B cell (primary cell): ENCODE measurements at places on chromosomes 5 and 9. TPM values are rescaled to one million over a fixed set of nuclear protein-coding genes. Genes with fewer than 3 reads are reported as not detected.

The CCNI2 gene
- polyA plus RNA-seq = 0.04 and 0.39 TPM in 2 replicates

The DMRT2 gene
- polyA plus RNA-seq = not detected in 2 replicates

The SPINK6 gene
- polyA plus RNA-seq = not detected in 2 replicates

The IL3 gene
- polyA plus RNA-seq = not detected in 2 replicates

The RBM27 gene
- 7.4 and 11.0 TPM in 2 replicates for polyA plus RNA-seq

The SOX30 gene
- polyA plus RNA-seq = 0.21 and 0.23 TPM in 2 replicates

The ANKRD55 gene
- 0.07 and 0.49 TPM in 2 replicates for polyA plus RNA-seq

The PSAT1 gene
- 0.61 and 1.2 TPM in 2 replicates for polyA plus RNA-seq

The CD74 gene
- 12,792 and 14,307 TPM in 2 replicates for polyA plus RNA-seq

The SHROOM1 gene
- polyA plus RNA-seq = 1.1 and 1.3 TPM in 2 replicates

The IFNA21 gene
- polyA plus RNA-seq = not detected in 2 replicates
